ENCODE measurements at places on chromosomes 7 and 10.

- DNase-seq = no peak
Measured at GRCh38 chr7:4386190-4386589, 295.9 kb upstream of the FOXK1 start.

GRCh38 chr7:41695661-41696322 is 7.1 kb downstream of the INHBA start:
- DNase-seq = no peak

DNA sequence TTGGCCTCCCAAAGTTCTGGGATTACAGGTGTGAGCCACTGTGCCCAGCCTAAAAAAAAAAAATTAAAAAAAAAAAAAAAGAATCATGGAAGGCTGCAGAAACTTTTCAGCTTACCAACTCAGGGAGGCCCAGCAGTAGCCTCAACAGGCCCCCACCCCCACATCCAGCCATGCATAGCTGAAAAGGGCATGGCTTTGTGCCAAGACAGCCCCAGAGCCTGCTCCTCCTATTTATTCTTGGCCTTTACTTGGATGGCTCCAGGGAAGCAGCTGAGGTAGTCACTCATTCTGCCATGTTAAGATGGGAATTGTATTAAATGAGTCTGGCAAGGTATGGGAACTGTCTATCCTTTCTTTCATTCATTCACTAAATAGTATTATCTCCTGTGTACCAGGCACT is 13.7 kb upstream of the CNNM2 start:
- no peak for DNase-seq

- no peak for DNase-seq
Measured at GRCh38 chr7:107907-108306, 84.5 kb upstream of the FAM20C start.

DNA sequence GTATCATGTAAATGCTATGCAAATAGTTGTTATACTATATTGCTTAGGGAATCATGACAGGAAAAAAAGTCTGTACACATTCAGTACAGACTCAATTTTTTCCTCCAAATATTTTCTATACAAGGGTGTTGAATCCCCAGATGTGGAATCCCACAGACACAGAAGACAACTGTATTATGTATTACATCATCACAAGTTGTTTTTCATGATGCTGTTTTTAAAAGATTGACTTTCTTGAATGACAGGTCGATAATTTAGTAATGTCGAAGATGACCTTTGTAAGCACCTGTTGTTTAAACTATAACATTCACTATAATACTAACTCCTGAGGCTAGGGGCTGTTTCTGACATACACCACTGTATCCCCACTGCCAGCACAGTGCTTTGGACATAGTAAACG is 143.5 kb downstream of the MLLT10 start:
- no peak for DNase-seq
